ENCODE measurements at places on chromosomes 6 and 20.

DNA sequence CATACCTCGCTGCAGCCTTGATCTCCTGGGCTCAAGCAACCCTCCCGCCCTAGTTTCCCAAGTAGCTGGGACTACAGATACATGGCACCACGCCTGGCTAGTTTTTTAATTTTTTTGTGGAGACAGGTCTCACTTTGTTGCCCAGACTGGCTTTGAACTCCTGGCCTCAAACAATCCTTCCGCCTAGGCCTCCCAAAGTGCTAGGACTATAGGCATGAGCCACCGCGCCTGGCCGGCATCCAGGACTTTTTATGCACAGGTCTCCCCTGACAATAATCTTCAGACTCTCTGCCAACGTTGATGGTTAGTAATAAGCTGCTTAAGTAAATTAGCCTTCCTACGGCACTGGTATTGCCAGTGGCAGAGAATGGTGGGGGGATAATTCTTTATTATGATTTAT, 110.5 kb upstream of the MTHFD1L start:
- no peak for DNase-seq

DNA sequence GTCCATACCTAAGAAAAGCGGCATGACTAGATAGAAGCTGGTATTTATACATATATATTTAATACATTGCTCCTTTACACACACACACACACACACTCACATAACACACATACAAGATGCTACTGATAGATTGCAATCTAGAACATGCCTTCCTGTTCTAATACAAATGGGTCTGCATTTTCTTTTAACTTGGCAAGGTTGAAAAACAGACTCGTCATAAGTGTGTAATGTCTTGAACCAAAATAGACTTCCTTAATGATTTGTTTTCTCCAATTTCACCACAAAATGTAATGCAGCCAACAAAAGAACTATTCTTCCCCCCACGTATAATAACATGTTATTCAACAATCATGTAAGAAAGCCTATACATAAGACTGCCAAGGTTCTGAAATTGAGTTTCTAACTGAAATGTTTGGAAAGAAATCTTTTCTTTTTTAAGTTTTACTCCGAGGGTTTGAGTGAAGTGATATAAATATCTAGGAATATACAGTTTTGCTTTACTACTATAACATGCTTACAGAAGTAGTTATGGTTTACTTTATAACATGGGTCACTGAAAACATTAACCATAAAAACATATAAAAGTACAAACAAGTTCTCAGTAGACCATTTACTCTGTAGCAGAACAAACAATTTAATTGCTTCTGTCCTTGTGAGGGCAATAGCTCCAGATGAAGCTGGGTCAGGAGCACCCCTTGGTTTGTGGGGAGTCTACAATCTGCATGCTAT, 207.5 kb downstream of the FOXC1 start:
- DNase-seq: no peak

- no peak for DNase-seq
Observed at GRCh38 chr6:490251-491037, 98.9 kb downstream of the IRF4 start.

GRCh38 chr6:24154121-24154520, 28.1 kb downstream of the NRSN1 start:
- no peak for DNase-seq

DNA sequence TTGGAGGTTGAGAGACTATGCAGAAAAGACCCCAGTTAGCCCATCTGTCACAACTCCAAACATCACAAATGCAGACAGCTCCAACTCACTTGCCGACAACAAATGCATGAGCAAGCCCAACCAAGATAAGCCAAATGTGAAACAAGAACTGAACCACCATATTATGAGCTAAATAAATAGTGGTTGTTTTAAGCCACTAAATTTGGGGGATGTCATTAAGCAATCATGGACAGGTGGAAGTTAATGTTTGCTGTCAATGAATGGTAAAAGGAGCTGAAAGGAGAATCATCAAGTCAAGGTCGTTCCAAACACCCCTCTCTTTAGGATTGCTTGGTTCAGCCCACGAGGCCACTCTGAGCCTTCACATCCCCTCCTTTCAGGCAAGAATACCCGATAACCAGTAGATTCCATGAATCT, 71.2 kb upstream of the PLCB4 start:
- no peak for DNase-seq
